ENCODE measurements at places on chromosomes 4 and X. TPM values are rescaled to one million over a fixed set of nuclear protein-coding genes. Genes with fewer than 3 reads are reported as not detected.

EPGN gene
- total RNA-seq: 26.2 TPM

PRRG1 gene
- 13.1 TPM for total RNA-seq

SULT1B1 gene
- 0.59 TPM for total RNA-seq

NOX1 gene
- not detected for total RNA-seq

SLC34A2 gene
- total RNA-seq: not detected

TMEM164 gene
- 44.2 TPM for total RNA-seq

SPANXA1 gene
- not detected for total RNA-seq

NXT2 gene
- total RNA-seq: 11.6 TPM

GAGE12E gene
- total RNA-seq: not detected

DGKK gene
- not detected for total RNA-seq

UTP3 gene
- total RNA-seq: 27.9 TPM

TRAM1L1 gene
- total RNA-seq: 3.3 TPM

F9 gene
- total RNA-seq: not detected

PSAPL1 gene
- total RNA-seq: not detected

PCDH10 gene
- total RNA-seq: 73.0 TPM

RBM47 gene
- total RNA-seq: 3.2 TPM

COL4A6 gene
- total RNA-seq: 17.7 TPM

UCP1 gene
- total RNA-seq: not detected

AFP gene
- total RNA-seq: 2.0 TPM

TCEAL7 gene
- total RNA-seq: 15.9 TPM
